ENCODE measurements at places on chromosomes 6 and 20. TPM values are rescaled to one million over a fixed set of nuclear protein-coding genes. Genes with fewer than 3 reads are reported as not detected.

CD40 gene
- 2.6 TPM for total RNA-seq

GFOD1 gene
- 26.6 TPM for total RNA-seq

EFHC1 gene
- total RNA-seq, result 15.6 TPM

LPA gene
- total RNA-seq, result not detected

- H3K4me3 ChIP-seq, result no peak overlapping the region
- no peak overlapping the region for H3K27ac ChIP-seq
- H3K36me3 ChIP-seq, result no peaks in the 10 kb centered on the region
- H3K27me3 ChIP-seq, result no peaks in the 10 kb centered on the region
- no peaks in the 10 kb centered on the region for H3K4me1 ChIP-seq
Measured at GRCh38 chr6:146292506-146292905, 251.1 kb upstream of the RAB32 start.

GRCh38 chr20:34473262-34473883, 42.8 kb upstream of the DYNLRB1 start:
- no peaks in the 10 kb centered on the region for H3K27me3 ChIP-seq
- no peaks in the 10 kb centered on the region for H3K4me1 ChIP-seq
- no peak overlapping the region for H3K4me3 ChIP-seq
- peak overlapping the region; percentile 37 for H3K27ac ChIP-seq

- H3K36me3 ChIP-seq, result no peaks in the 10 kb centered on the region
- no peaks in the 10 kb centered on the region for H3K4me1 ChIP-seq
- no peaks in the 10 kb centered on the region for H3K27me3 ChIP-seq
- H3K4me3 ChIP-seq, result no peak overlapping the region
- H3K27ac ChIP-seq, result peak overlapping the region; percentile 93
Measured at GRCh38 chr6:169450097-169450496, 196.5 kb upstream of the THBS2 start.

GRCh38 chr20:11266571-11266970, 592.8 kb upstream of the JAG1 start:
- peak overlapping the region; percentile 62 for H3K27ac ChIP-seq
- no peaks in the 10 kb centered on the region for H3K36me3 ChIP-seq
- no peak for DNase-seq
- no peak overlapping the region for H3K4me3 ChIP-seq
- peaks cover 4% of the 10 kb centered on the region for H3K4me1 ChIP-seq
- no peaks in the 10 kb centered on the region for H3K27me3 ChIP-seq

GRCh38 chr6:72784071-72784470, 162.2 kb downstream of the KCNQ5 start:
- H3K27ac ChIP-seq, result no peak overlapping the region
- H3K4me3 ChIP-seq, result no peak overlapping the region
- H3K4me1 ChIP-seq, result no peaks in the 10 kb centered on the region

GRCh38 chr20:5890773-5891441, 59.4 kb downstream of the TRMT6 start:
- DNase-seq, result no peak
- no peaks in the 10 kb centered on the region for H3K27me3 ChIP-seq
- H3K27ac ChIP-seq, result no peak overlapping the region
- no peak overlapping the region for H3K4me3 ChIP-seq
- no peaks in the 10 kb centered on the region for H3K4me1 ChIP-seq

- no peak for DNase-seq
- H3K27ac ChIP-seq, result peak overlapping the region; percentile 74
- H3K27me3 ChIP-seq, result no peaks in the 10 kb centered on the region
- no peak overlapping the region for H3K4me3 ChIP-seq
Measured at GRCh38 chr6:33716890-33717632, 5.6 kb upstream of the UQCC2 start.

GRCh38 chr6:2839195-2839981, 2.3 kb downstream of the SERPINB1 start:
- H3K27ac ChIP-seq, result peak overlapping the region; percentile 10
- H3K36me3 ChIP-seq, result no peaks in the 10 kb centered on the region
- no peak for DNase-seq
- no peak overlapping the region for H3K4me3 ChIP-seq
- no peaks in the 10 kb centered on the region for H3K27me3 ChIP-seq

GRCh38 chr20:58538752-58539151, 23.6 kb upstream of the APCDD1L start:
- no peaks in the 10 kb centered on the region for H3K4me1 ChIP-seq
- no peak for DNase-seq
- H3K36me3 ChIP-seq, result no peaks in the 10 kb centered on the region
- no peaks in the 10 kb centered on the region for H3K27me3 ChIP-seq
- H3K4me3 ChIP-seq, result no peak overlapping the region

DNA sequence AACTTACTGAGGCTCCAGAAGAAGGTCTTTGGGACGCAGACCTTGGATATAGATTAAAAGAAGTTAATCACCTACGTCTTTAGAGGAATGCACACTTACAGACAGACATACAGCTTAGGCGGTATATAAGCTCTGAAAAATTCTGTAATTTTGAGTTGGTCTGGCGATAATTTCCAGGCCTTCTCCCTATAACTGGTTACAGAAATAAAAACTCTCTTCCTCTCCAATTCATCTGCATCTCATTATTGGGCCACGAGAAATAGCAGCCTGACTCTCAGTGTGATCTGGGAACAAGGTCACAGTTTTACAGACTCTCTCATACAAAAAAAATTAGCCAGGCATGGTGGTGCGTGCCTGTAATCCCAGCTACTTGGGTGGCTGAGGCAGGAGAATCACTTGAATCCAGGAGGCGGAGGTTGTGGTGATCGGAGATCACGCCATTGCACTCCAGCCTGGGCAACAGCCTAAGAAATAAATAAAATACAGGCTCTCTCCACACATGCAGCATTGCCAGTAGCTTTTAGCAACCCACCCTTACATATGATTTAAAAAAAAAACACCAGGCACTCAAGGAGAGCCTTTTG, 4.7 kb downstream of the ZBTB24 start:
- DNase-seq, result no peak
- no peaks in the 10 kb centered on the region for H3K36me3 ChIP-seq
- H3K4me3 ChIP-seq, result no peak overlapping the region
- no peaks in the 10 kb centered on the region for H3K27me3 ChIP-seq
- peaks cover 9% of the 10 kb centered on the region for H3K4me1 ChIP-seq

- DNase-seq, result no peak
- H3K36me3 ChIP-seq, result no peaks in the 10 kb centered on the region
- no peaks in the 10 kb centered on the region for H3K4me1 ChIP-seq
- H3K27me3 ChIP-seq, result no peaks in the 10 kb centered on the region
- no peak overlapping the region for H3K27ac ChIP-seq
- no peak overlapping the region for H3K4me3 ChIP-seq
Measured at GRCh38 chr20:10064611-10065010, 29.8 kb downstream of the ANKEF1 start.

DNA sequence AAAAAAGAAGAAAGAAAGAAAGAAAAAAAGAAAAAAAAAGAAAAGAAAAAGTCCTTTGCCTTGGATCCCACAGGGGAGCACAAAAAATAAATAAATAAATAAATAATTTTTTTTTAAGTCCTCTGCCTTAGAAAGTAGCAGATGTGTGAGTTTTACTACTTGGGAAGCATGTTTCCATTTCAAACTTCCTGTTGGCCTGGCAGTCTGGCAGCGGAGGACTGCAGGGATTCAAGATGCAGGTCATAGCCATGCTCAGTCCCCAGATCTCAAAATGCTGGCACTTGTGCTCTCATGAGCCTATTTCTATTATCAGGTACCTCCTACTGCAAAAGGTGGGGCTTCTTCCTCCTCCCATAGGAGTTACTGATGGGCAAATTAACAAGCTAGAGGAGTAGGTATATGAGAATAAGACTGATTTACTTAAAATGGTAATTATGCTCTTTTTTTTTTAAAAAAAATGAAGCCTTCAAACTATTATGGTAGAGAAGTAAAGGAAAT, 54.2 kb upstream of the MAP7 start:
- H3K4me3 ChIP-seq, result no peak overlapping the region
- peaks cover 3% of the 10 kb centered on the region for H3K4me1 ChIP-seq
- peak overlapping the region; percentile 31 for H3K27ac ChIP-seq
- H3K36me3 ChIP-seq, result no peaks in the 10 kb centered on the region

DNA sequence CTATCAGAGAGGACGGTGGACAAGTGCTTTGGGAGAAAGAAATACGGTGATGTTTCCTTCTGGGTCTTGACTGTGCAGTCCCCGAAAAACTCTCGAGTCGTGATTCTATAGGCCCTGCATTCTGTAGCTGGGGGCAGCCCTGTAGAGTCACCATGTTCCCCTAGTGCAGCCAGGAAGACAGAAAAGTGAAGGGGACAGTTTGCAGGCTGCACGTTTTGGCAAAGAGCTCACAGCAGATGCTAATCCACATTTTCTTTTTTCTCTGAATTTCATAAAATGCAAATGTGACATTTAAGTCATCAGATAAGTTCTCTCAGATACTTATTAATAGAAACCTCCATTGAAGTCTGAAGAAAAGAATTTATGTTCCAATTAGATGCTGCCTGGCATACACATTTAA, 19.5 kb downstream of the SPATS1 start:
- no peaks in the 10 kb centered on the region for H3K36me3 ChIP-seq
- no peaks in the 10 kb centered on the region for H3K27me3 ChIP-seq
- no peak for DNase-seq

DNA sequence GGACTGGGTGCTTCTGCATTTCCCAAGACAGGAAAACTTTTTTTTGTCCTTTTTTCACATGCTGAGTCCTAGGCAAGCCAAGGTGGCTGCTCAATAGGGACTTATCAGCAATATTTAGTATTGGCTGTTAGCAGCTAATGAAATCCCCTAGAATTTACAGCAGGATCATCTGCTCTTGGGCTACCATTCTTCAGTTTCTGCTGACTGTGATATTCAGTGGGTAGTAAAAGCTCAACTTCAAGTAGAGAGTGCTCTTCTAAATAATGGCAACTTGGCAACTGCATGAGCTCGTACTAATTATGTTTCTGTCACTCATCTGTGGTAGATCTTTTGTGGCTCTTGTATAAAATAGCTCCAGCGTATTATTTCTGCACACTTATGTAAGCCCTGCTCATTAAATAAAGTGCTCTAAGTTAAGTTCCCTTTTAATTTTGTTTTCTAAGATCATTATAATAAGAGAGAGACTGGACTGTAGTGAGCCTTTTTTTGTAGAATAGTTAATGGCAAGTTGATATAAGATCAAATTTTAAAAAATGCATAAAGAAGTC, 110.3 kb downstream of the SLC35F1 start:
- H3K4me1 ChIP-seq, result no peaks in the 10 kb centered on the region
- no peak for DNase-seq
- H3K27ac ChIP-seq, result no peak overlapping the region
- no peaks in the 10 kb centered on the region for H3K36me3 ChIP-seq
- H3K27me3 ChIP-seq, result no peaks in the 10 kb centered on the region
- no peak overlapping the region for H3K4me3 ChIP-seq

GRCh38 chr6:121305957-121306607, 28.2 kb downstream of the TBC1D32 start:
- H3K27me3 ChIP-seq, result no peaks in the 10 kb centered on the region
- H3K27ac ChIP-seq, result no peak overlapping the region
- H3K36me3 ChIP-seq, result no peaks in the 10 kb centered on the region
- H3K4me3 ChIP-seq, result no peak overlapping the region
- no peak for DNase-seq
- H3K4me1 ChIP-seq, result no peaks in the 10 kb centered on the region

DNA sequence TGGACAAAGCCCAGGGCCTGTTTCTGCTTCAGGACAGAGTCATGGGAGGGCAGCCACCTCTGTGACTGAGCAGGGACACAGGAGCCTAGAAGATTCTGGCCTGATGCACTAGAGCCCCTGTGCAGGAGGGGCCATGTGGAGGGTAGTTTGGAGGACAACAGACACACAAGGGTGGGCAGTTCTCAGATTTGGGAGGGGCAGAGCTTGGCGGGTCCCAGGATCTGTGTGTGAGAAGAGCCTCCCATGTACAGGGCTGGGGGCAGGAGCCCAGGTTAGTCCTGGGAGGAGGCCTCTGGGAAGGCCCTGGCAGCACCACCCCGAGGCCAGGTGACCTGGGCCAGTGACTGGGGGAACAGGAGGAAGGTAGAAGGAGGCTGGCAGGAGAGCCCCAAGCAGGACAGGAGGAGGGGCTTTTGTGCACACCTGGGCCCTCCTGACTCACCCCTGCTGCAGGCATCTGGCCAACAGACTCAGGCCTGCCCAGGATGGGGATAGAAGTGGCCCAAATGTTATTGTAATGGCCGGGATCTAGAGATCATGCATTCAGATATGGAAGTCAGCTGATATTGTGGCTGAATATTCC, 1.4 kb upstream of the ULBP3 start:
- H3K27me3 ChIP-seq, result no peaks in the 10 kb centered on the region
- no peak for DNase-seq
- H3K36me3 ChIP-seq, result no peaks in the 10 kb centered on the region
- H3K4me3 ChIP-seq, result no peak overlapping the region
- H3K4me1 ChIP-seq, result no peaks in the 10 kb centered on the region
- H3K27ac ChIP-seq, result no peak overlapping the region

GRCh38 chr6:43776115-43776798, 6.2 kb downstream of the VEGFA start:
- no peak overlapping the region for H3K4me3 ChIP-seq
- no peaks in the 10 kb centered on the region for H3K36me3 ChIP-seq
- no peaks in the 10 kb centered on the region for H3K27me3 ChIP-seq
- DNase-seq, result no peak
- peak overlapping the region; percentile 89 for H3K27ac ChIP-seq
- peaks cover 5% of the 10 kb centered on the region for H3K4me1 ChIP-seq

GRCh38 chr6:144710207-144710606, 425.1 kb downstream of the UTRN start:
- H3K36me3 ChIP-seq, result no peaks in the 10 kb centered on the region
- no peak overlapping the region for H3K4me3 ChIP-seq
- H3K27ac ChIP-seq, result no peak overlapping the region
- H3K27me3 ChIP-seq, result no peaks in the 10 kb centered on the region
- H3K4me1 ChIP-seq, result no peaks in the 10 kb centered on the region

DNA sequence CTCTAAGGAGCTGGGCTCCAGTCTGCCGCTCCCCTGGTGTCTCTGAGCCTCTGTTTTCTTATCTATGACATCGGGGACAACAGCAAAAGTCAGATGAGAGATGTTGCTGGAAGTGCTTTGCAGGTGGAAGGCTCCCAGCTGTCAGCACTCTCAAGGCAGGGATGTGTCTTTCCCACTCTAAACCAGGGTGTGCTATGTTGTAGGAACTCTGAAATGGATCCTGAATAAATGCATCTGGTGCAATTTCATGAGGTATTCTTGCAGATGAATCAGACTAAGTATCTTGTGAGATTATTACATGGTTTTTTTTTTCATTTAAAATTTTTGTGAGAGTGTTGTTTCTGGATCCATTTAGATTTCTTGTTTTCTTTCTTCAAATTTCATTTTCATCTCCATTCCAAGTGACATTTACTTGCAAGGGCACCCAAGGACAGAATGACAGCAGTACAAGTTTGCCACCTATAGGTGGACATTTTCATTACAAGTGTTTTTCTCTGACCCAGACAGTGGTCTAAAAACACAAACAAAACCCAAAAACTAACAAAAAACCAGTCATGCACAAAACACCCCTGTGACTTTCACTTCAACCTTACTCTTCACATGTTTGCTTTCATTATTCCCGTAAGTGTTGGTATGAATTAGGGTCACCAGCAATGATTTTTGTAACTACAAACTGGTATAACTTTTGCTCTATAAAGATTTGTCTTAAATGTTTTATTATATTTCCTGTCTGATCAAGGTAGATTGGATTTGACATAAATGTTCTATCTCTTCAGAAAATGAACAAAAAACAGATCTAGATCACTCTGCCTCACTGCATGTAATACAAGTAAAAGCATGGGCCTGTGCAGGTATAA, 14.7 kb upstream of the SIM1 start:
- H3K27ac ChIP-seq, result no peak overlapping the region
- H3K4me3 ChIP-seq, result no peak overlapping the region
- DNase-seq, result no peak
- H3K27me3 ChIP-seq, result no peaks in the 10 kb centered on the region

Data from uterus (tissue), 4 donors.